ENCODE measurements at places on chromosomes 7 and 10.

GRCh38 chr7:150514748-150515222 lies at the start of gene GIMAP7:
GIMAP7 (plus strand) TSS chr7:150514872; CDS start chr7:150519975, 5,103 bp downstream.
- DNase-seq = peak; percentile 29

DNA sequence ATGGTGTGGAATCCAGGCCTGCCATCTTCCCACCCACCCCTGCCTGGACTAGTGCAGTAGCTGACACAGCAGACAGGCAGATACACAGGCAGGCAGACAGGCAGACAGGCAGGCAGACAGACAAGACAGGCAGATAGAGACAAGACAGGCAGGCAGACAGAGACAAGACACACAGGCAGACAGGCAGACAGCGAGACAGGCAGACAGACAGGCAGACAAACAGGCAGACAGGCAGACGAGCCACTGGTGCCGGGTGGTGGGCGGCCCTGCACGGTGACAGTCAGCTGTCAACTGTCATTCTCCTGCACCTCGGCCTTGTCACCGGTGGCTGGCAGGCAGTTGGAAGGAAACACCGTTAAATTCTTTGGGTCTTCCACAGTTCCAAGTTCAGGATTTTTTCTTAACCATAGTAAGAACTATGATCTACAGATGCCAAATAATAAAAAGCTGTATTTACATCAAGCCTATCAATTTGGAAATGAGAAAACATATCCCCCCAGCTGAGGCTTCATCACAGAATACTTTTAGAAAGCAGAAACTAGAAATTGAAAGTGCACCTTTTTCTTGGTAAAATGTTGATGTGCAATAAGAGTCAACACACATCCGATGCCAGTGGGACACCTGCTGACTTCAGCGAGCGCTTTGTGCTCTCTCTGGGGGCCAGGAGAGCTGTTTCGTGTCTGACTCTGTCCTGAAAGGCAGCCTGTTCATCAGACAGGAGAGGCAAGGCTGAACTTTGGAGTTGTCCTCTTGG lies 250.4 kb downstream of the DNAJB6 start:
- no peak for DNase-seq

DNA sequence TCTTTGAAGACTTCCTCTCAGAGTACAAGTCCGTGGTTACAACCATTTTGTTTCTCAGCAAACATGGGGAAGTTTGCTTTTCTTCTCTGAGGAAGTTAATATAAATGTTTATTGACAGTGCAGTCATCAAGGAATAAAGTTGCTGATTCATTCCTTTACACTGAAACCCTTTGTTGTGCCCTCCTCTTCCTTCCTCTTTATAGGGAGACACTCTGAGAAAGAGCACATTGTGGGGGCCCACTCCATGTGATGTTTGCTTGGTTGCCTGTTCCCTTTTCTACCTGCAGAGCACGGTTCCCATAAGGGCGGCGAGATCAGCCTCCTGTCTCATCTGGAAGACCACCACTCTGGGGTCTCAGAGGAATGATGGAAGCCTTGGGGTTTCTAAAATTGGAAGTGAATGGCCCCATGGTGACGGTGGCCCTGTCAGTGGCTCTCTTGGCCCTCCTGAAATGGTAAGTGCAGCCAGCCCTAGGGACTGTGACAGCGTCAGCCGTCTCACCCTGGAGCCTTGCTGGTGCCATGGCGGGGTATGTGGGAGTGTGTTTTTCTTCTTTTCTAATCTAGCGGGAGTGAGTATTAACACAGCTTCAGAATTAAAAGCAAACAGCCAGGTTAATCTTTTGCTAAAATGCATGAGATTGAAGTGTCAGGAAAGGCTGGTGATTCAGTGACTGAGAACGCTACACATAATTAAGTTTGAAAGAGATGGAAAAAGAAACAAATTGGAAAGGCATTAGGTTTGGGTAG lies at the start of gene TBXAS1:
Gene TBXAS1, plus strand, starts transcription at position 240 of the 750 bp plus-strand sequence. Its CDS starts 127 bp downstream, at position 367.
- DNase-seq = no peak

DNA sequence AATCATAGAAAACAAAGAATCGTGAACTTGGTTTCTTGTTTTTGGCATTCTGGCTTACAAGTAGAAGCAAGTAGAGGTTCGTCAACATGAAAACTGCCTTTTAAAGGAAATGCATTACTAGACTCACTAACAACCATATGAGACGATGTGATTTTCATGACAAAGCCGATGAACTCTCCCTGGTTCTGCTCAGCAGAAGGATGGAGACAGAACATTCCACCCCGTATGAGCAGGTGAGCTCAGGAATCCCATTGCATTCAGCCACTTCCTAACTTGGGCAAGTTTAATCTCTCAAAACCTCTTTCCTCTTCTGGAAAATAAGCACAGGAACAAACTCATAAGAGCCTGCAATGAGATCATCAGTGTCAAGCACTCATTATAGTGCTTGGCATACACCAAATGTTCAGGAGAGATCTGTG lies 57.4 kb upstream of the SVIL start:
- no peak for DNase-seq

DNA sequence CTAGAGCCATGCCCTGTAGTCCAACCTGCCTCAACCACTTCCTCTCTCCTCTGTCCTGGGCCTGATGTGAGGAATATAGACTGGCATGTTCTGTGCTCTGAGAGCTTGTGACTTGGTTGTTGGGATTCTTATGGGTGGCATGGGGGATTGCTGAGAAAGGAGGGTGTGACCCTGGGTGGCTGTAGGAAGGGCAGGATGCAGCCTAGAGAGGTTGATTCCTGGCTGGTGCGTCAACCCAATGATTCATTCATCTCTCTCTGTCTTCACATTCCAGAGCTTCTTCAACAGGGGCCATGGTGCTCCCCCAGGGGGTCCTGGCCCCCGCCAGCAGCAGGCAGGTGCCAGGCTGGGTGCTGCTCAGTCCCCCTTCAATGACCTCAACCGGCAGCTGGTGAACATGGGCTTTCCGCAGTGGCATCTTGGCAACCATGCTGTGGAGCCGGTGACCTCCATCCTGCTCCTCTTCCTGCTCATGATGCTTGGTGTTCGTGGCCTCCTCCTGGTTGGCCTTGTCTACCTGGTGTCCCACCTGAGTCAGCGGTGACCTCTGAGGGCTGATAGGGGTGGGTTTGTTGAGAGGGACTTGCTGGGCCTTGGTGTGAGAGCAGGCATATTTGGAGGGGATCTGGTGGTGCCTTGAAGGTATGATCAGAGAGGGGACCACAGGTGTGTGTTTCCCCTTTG lies 2.6 kb downstream of the FAM241B start:
- DNase-seq = no peak

DNA sequence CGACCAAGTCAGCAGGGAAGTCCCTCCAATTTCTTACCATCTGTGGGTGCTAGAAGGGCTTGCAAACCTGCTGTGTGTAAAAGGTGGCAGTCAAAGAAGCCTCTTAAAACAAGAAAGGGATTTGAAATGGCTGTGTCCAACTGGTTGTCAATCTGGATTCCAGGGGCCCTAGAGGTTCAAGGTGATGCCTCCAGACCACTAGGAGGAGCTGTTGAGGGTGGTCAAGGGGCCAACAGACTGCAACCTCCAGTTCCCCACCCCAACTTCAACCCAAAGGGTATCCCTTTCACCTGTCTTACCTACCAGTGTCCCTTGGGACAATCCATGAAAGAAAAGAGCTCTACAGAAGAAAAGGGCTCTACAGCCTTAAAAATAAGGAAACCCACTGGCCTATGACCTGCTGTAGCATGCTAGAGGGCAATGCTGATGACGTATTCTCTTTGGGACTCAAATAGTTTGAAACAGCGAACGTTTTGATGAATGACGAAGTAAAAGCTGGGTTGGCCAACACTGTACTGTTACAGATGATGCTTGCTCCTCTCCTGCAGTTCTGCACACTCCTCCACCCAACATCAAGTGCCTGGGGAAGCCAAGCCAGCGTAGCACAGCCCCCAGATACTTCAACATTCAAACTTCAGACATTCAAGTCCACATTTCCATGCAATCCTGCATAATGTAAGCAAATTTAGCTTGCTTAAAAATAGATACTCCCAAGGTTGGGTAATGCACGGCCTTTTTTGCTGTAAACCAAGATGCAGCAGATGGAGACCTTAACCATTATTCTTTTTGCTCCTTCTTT lies 45.9 kb upstream of the WDR11 start:
- DNase-seq = no peak

DNA sequence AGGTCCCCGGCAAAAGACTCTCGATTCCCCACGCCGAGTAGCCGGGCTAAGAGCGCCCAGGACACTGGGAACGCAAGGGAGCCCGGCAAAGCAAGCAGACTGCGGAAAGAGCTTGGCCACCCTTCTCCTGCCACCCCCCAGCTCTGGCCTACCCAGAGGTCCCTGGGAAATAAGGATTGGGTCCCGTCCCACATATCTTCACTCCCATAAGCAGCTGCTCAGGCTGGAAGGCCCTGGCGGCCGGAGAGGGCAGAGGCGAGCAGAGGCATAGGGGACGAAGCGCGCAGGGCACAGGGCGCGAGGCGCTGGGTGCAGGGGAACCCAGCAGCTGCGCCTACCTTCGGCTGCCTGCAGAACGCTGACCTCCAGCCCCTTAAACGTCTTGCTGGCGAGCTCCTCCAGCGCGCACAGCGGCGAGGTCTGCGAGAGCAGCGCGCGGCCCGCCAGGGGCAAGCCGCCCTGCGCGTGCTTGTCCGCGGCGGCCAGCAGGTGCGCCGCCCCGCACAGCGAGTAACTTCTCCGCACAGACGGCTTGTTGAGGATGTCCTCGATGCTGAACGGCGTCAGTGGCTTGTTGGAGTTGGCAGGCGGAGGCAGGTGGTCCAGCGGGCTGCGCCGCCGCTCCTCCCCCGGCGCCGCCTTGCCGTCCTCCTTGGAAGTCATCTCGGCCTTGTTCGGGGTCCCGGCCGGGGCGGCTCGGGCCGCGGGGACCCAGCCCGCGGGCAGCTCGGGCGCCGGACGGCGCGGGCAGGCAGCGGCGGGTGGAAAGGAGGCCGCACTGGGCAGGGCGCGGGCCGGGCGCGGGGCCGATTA lies 904 bp downstream of the LBX1 start:
- no peak for DNase-seq

DNA sequence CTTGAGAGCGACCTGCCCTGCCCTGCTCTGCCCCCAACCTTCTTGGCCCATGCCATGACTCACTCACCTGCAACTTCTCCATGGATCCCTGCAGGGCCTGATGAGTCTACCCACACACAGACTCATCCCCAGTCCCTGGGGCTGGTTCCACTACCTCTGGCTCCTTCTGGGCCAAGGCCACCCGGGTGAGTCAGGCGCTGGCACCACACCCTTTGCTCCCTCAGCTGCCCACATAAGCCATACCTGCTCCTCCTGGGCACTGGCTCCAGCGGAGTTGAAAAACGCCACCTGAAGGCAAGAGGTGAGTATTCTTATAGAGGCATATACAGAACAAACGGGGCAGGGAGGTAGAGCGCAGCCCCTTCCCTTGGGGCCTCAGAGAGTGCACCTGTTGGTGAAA lies 16.2 kb upstream of the MTPAP start:
- DNase-seq = no peak

DNA sequence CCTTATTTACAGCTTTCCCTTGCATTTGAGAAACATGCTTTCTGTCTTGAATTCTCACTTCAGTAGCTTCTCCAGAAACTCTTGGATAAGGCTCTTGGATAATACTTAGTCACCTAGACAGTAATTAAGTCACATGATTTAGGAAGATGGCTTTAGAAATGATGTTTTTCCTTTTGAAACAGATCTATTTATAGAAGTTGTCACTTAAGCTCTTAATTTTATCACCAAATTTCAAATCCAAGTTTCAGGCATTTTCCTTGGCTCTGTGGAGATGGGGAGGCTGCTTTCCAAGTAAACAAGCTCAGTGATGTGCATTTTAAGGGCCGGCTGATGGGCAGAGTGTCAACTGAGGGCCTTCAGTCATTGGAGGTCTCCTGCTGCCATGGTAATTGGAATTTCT lies 130.3 kb downstream of the SRI start:
- no peak for DNase-seq

DNA sequence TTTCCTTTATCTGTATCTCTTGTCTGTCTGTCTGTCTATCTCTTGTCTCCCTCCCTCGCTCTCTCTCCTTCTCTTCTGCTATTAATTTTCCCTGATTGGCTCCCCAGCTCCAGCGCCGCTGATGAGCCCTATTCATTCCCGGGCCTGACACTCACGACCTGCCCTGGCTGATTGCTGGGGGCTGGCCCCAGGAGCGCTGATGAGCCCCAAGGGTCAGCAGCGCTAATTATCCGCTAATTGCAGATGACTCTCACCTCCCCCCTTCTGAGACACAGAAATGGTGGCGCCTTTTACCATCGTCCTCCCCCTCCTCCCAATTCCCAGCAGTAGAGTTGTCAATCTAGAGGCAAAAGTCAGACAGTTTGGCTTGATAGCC lies 1.3 kb upstream of the GBX1 start:
- no peak for DNase-seq

- DNase-seq = no peak
These were observed 8.8 kb downstream of the NOS3 start for GRCh38 chr7:150999497-151000230.

- no peak for DNase-seq
These were observed 580 bp downstream of the EEPD1 start for GRCh38 chr7:36153571-36154097.

DNA sequence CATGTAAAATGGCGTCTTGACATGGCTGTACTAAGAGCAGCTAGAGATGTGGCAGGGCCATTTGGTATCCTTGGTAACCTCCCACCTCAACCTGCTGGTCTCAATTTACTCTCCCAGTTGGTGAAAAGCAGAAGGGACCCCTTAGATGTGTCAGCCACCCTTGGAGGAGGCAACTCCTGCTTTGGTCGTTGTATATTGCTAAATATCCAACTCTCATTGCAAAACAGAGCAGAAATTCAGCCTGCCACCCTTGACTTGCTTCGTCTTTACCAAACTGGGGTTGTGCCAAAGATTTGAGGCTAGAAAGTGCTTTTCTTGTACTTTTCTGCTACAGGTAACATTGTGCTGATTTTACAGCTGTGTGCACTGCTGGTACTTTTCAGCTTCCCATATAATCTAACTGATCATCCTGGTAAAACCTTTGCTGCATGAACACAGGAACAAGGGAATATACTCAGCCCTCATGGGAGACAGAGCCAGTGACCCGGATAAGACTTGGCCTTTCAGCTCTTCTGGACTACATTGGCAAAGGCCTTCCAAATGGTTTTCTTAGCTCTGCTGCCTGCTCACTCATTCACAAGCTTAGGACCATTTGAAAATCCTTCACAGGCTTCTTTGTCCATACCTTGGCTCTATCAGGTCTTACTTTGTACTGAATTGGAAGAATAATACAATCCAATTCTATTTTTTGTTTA lies 2.2 kb upstream of the VSTM4 start:
- DNase-seq = no peak

GRCh38 chr7:51317582-51317910 lies 937 bp upstream of the COBL start:
- DNase-seq = no peak
